ENCODE measurements at places on chromosomes 7 and 10. TPM values are rescaled to one million over a fixed set of nuclear protein-coding genes. Genes with fewer than 3 reads are reported as not detected.

DNA sequence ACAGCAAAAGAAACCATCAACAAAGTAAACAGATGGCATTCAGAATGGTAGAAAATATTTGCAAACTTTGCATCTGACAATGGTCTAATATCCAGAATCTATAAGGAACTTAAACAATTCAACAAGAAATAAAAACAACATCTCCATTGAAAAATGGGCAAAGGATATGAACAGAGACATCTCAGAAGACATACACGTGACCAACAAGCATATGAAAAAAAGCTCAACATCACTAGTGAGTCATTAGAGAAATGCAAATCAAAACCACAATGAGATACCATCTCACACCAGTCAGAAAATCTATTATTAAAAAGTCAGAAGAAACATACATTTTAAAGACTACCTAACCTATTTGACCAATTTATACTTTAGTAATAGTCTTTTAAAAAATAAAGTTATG lies 571.3 kb upstream of the NRG3 start:
- H3K27ac ChIP-seq: no peak overlapping the region
- no peaks in the 10 kb centered on the region for H3K36me3 ChIP-seq
- H3K4me1 ChIP-seq: no peaks in the 10 kb centered on the region
- no peak for DNase-seq
- H3K4me3 ChIP-seq: no peak overlapping the region

DNA sequence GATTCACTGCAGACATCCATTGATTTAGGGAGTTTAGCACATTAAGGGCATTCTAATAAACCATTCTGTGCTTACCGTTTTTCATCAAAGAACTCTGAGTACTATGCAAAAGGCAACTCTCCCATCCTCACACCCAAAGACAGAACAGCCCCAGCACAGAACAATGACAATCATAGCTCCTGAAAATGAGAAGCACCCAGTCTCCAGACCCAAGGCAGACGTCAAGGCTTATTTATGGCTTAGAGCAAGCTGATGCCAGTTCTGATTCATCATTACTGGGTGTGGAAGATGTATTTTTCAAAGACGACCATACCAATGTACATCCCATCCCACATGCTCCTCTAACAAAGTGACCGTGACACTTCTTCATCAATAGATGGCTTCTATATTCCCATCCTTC lies 67.6 kb downstream of the OSBPL3 start:
- no peak overlapping the region for H3K4me3 ChIP-seq
- no peak for DNase-seq
- no peaks in the 10 kb centered on the region for H3K4me1 ChIP-seq
- no peaks in the 10 kb centered on the region for H3K36me3 ChIP-seq
- H3K27me3 ChIP-seq: no peaks in the 10 kb centered on the region

GRCh38 chr7:37718585-37718984 lies 35.0 kb downstream of the GPR141 start:
- no peak for DNase-seq
- H3K36me3 ChIP-seq: no peaks in the 10 kb centered on the region
- H3K27ac ChIP-seq: no peak overlapping the region
- H3K4me3 ChIP-seq: no peak overlapping the region
- H3K4me1 ChIP-seq: no peaks in the 10 kb centered on the region

DNA sequence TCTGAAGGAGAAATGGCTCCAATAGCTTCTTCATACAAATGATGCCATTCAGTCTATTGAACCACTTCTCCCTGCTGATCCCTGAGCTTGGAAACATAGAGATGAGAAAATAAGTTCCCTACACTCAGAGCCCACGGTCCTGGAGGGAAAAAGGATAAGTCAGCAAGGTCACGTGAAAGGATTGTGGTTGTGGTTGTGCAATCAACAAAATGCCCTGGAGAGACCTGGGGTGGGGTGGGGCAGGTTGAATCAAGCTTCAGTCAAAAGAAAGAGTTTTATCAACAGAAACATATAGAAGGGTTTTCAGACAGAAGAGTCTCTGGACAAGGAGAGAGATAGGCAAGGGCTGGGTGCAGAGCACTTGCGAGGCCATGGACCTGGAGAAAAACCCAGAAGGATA lies 30.1 kb downstream of the C10orf90 start:
- H3K27me3 ChIP-seq: no peaks in the 10 kb centered on the region
- no peaks in the 10 kb centered on the region for H3K36me3 ChIP-seq
- no peaks in the 10 kb centered on the region for H3K4me1 ChIP-seq
- no peak overlapping the region for H3K4me3 ChIP-seq
- no peak for DNase-seq
- no peak overlapping the region for H3K27ac ChIP-seq

Gene LIPF
- not detected for total RNA-seq

Gene CYP3A5
- total RNA-seq: 5.4 TPM
